ENCODE measurements at places on chromosomes 6 and 20. TPM values are rescaled to one million over a fixed set of nuclear protein-coding genes. Genes with fewer than 3 reads are reported as not detected.

Gene SLC39A7
- 46.0 TPM for total RNA-seq

Gene C6orf58
- total RNA-seq, result not detected

DNA sequence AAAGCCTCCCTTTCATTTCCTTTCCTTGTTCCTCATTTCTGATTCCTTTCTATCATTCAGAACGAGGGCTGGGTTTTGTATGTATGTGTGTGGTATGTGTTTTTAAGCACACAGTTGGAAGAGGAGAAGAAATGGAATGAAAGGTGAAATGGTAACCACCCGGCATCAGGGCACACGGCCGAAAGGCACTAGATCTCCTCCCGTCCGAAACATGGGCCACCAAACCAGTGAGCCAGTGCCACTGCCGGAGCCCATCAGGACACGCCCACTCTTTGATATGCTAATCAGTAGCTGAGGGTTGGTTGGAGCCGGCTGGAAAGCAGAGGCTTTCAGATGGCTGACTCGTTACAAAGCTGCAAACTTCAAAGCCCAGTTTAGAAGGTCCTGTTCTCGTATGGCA is 228.6 kb upstream of the JARID2 start:
- peak; percentile 53 for DNase-seq

DNA sequence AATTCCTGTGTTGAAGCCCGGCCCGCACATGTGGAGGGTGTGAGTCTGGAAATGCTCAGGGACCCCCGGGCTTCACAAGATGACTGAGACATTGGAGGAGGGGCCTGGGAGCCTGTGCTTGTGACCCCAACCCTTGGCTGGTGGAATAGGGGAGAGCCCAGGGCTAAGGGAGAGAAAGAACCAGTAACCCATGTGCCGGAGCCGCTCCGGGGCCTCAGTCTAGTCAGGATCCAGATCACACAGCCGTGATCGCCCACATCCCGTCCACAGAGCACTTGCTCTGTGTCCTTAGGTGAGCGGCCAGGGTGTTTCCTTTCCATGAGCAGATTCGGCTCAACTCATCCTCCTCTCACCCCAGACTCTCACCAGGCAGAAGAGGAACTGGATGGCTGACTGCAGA is 152.3 kb upstream of the RPS6KA2 start:
- DNase-seq, result no peak

Data from Right ventricle myocardium superior (tissue), 1 donor.